ENCODE measurements at places on chromosomes 3 and 15.

GRCh38 chr3:64848822-64849221 is 161.0 kb upstream of the ADAMTS9 start:
- H3K27ac ChIP-seq, result no peak overlapping the region
- H3K27me3 ChIP-seq, result no peaks in the 10 kb centered on the region
- no peak for DNase-seq
- no peaks in the 10 kb centered on the region for H3K36me3 ChIP-seq
- no peak overlapping the region for H3K4me3 ChIP-seq

DNA sequence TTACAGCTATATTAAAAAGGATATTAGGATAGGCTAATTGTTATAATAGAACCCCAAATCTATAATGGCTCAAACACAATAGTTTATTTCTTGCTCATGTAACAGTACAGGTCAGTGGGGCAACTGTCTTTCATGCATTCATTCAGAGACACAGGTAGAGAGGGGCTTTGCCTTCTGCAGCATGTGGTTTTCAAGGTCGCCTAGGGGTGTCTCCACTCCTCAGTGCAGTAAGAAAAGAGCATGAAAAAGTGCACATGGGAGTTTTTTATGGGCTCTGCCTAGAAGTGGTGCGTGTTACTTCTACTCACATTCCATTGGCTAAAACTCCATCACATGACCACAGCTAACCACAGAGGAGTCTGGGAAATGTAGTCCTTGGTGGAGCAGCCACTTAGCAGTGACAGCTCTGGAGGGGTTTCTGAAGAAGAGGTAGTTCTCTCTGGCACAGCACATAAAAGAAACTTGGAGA is 1.8 kb downstream of the ZBTB38 start:
- peaks cover 25% of the 10 kb centered on the region for H3K36me3 ChIP-seq
- DNase-seq, result no peak
- H3K27ac ChIP-seq, result peak overlapping the region; percentile 99

DNA sequence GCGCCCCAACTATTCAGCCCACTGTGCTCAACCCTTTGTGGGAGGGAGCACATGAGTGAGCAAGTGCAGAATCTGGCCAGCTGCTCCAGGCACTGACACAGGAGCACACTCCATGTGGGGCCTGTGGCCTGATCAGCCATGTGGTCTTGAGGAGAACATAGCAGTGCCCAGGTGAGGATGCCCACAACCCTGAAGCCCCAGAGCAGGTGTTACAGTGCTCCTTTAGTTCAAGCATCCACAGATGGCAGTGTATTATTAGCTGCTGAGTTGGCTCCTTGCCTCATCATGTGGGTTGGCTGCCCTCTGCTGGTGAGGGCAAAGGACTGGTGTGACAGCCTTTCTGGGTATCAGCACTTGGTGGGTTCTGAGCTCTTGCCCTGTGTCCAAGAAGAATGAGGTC is 1588.2 kb downstream of the SI start:
- peaks cover 4% of the 10 kb centered on the region for H3K27me3 ChIP-seq
- H3K36me3 ChIP-seq, result no peaks in the 10 kb centered on the region

GRCh38 chr3:149382101-149382467 is 4.6 kb upstream of the TM4SF1 start:
- peaks cover 41% of the 10 kb centered on the region for H3K4me1 ChIP-seq
- DNase-seq, result no peak
- H3K27ac ChIP-seq, result peak overlapping the region; percentile 20
- no peaks in the 10 kb centered on the region for H3K36me3 ChIP-seq
- no peak overlapping the region for H3K4me3 ChIP-seq

GRCh38 chr3:98588065-98588464 is 5.3 kb downstream of the CPOX start:
- H3K27me3 ChIP-seq, result no peaks in the 10 kb centered on the region
- H3K27ac ChIP-seq, result no peak overlapping the region
- H3K4me1 ChIP-seq, result no peaks in the 10 kb centered on the region

GRCh38 chr3:22979581-22979980 is 223.5 kb upstream of the UBE2E2 start:
- H3K4me3 ChIP-seq, result no peak overlapping the region
- no peaks in the 10 kb centered on the region for H3K36me3 ChIP-seq
- no peak overlapping the region for H3K27ac ChIP-seq
- no peak for DNase-seq

GRCh38 chr3:37367436-37367835 is 193.1 kb upstream of the LRRFIP2 start:
- no peak for DNase-seq
- H3K27ac ChIP-seq, result no peak overlapping the region
- H3K27me3 ChIP-seq, result no peaks in the 10 kb centered on the region

DNA sequence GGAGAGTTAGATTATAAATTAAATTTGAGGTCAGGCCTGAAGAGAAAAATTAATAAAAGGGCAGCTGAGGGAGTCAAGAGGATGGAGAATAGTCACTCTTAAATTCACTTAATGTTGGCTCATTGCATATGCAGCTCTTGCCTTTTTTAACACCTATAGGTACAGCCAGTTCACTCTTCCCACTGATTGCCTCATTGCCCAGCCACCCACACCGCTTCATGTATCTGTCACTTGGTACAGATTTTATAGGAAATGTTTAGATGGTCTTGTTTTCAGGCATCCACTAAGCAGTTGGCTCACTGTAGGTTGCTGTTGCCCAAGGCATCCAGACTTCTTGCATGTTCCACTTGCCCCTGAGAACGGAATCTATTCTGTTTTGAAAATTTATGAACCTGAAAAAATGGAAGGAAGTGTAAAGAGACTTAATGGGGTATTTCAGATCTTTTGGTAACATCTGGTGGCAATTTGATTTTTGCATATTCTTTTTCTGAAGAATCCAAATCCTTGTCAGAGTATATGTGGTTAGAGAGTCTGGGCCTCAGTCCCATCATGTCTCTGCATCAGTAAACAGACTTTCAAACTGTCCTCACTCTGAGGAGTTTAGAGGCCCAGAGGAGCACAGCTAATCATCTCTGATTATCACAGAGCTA is 151.9 kb downstream of the RBPMS2 start:
- peaks cover 20% of the 10 kb centered on the region for H3K4me1 ChIP-seq
- H3K27me3 ChIP-seq, result no peaks in the 10 kb centered on the region
- no peak for DNase-seq
- H3K27ac ChIP-seq, result no peak overlapping the region

GRCh38 chr15:99306694-99307338 is 55.5 kb downstream of the LRRC28 start:
- peaks cover 25% of the 10 kb centered on the region for H3K4me1 ChIP-seq
- no peak for DNase-seq
- no peak overlapping the region for H3K4me3 ChIP-seq
- peak overlapping the region; percentile 47 for H3K27ac ChIP-seq
- no peaks in the 10 kb centered on the region for H3K27me3 ChIP-seq

DNA sequence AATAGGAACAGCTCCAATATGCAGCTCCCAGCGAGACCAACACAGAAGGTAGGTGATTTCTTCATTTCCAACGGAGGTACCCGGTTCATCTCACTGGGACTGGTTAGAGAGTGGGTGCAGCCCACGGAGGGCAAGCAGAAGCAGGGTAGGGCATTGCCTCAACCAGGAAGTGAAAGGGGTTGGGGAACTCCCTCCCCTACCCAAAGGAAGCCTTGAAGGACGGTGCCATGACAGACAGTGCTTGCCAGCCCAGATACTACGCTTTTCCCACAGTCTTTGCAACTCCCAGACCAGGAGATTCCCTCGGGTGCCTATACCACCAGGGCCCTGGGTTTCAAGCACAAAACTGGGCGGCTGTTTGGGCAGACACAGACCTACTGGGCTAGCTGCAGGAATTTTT is 576.9 kb upstream of the NECTIN3 start:
- H3K27ac ChIP-seq, result no peak overlapping the region
- no peak for DNase-seq
- H3K4me1 ChIP-seq, result no peaks in the 10 kb centered on the region
- no peaks in the 10 kb centered on the region for H3K36me3 ChIP-seq

- no peak overlapping the region for H3K4me3 ChIP-seq
- peaks cover 14% of the 10 kb centered on the region for H3K4me1 ChIP-seq
- H3K27me3 ChIP-seq, result no peaks in the 10 kb centered on the region
Measured at GRCh38 chr15:80747317-80748053, 31.7 kb upstream of the CEMIP start.

DNA sequence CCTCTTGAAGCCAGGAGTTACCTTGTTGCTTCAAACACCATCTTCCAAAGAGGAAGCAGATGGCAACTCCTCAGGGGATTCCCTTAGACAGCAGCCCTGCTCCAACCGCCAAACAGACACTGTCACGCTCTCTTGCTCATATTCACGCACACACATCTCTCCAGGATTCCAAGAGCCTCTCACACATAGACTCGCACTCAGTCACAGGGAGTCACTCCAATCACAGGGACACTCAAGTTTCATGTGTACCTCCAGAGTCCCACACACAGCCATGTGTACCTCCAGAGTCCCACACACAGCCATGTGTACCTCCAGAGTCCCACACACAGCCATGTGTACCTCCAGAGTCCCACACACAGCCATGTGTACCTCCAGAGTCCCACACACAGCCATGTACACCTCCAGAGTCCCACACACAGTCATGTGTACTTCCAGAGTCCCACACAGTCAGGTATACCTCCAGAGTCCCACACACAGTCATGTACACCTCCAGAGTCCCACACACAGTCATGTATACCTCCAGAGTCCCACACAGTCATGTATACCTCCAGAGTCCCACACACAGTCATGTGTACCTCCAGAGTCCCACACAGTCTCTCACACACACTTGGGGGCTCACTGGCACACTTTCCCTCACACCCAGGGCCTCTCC is 6.1 kb downstream of the VWA5B2 start:
- H3K27me3 ChIP-seq, result peaks cover 14% of the 10 kb centered on the region
- peaks cover 3% of the 10 kb centered on the region for H3K4me1 ChIP-seq
- H3K4me3 ChIP-seq, result no peak overlapping the region
- DNase-seq, result no peak
- H3K27ac ChIP-seq, result no peak overlapping the region

DNA sequence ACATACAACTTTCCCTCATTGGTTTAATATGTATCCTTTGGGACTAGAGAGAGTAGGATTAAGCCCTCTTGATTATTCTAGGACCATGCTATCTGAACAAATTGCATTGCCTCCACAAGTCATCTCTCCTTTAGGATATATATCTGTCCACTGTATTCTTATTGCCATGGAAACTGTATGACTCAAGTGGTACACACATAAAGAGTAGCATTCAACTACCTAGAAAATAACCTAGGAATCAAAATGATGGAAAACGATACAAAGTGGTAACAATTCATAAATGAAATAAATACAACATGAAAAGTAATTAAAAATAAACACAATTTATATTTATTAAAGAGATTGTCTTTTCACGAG is 212.1 kb upstream of the P2RY1 start:
- no peak overlapping the region for H3K27ac ChIP-seq
- no peak overlapping the region for H3K4me3 ChIP-seq

GRCh38 chr3:59234884-59235633 is 185.2 kb upstream of the CFAP20DC start:
- DNase-seq, result no peak
- H3K4me1 ChIP-seq, result peaks cover 11% of the 10 kb centered on the region
- H3K27ac ChIP-seq, result no peak overlapping the region
- no peak overlapping the region for H3K4me3 ChIP-seq
- H3K27me3 ChIP-seq, result no peaks in the 10 kb centered on the region

DNA sequence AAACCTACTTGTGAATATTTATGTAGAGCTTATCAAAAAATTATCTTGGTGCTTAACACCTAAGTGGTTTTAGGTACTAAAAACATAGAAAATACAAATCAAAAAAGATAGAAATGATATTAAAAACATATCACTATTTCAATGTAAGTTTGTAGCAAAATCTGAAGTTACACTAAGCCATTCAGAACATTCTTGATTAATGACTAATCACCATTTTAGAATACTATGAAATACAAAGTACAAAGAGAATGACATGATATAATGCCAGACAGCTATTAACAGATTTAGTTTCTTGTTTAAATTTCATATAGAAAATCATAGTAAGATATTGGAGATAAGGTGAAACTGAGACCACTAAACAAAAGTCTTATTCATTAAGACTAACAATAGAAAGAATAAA is 169.7 kb upstream of the AGTR1 start:
- H3K4me1 ChIP-seq, result no peaks in the 10 kb centered on the region
- no peak for DNase-seq

GRCh38 chr3:126553284-126554084 is 5.2 kb downstream of the C3orf22 start:
- no peaks in the 10 kb centered on the region for H3K36me3 ChIP-seq
- H3K4me1 ChIP-seq, result no peaks in the 10 kb centered on the region
- H3K27me3 ChIP-seq, result no peaks in the 10 kb centered on the region
- no peak overlapping the region for H3K27ac ChIP-seq
- no peak for DNase-seq

DNA sequence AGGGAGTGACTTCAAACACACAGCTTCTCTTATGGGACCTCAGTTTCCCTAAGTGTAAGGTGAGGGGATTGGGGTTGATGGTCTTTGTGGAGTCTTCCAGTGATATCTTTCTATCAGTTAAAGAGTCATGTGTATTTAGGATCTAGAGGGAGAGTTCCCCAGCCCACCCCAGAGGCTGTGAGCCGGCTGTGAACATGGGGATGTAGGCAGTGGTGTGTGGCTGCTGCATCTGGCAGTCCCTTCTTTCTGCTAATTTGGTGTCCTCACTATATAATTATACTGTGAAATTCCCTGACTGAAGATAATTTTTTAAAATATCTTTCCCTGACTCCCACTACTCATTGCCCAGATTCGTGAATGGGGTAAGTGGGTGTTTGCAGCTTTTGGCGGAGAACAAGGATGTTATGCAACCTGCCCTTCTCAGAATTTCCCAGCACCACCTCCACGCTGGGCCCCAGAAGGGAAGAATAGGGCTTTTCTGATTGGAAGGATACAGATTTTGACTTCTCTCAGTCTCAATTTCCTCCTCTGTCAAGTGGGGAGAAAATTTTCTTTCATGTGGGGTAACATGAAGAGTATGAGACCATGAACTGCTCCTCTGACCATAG is 79.0 kb upstream of the RASGRF1 start:
- no peak overlapping the region for H3K4me3 ChIP-seq
- peak overlapping the region; percentile 37 for H3K27ac ChIP-seq
- no peak for DNase-seq

GRCh38 chr3:57120040-57120439 is 45.1 kb downstream of the IL17RD start:
- H3K36me3 ChIP-seq, result no peaks in the 10 kb centered on the region
- H3K4me1 ChIP-seq, result no peaks in the 10 kb centered on the region
- H3K4me3 ChIP-seq, result no peak overlapping the region
- no peak for DNase-seq
- no peak overlapping the region for H3K27ac ChIP-seq

DNA sequence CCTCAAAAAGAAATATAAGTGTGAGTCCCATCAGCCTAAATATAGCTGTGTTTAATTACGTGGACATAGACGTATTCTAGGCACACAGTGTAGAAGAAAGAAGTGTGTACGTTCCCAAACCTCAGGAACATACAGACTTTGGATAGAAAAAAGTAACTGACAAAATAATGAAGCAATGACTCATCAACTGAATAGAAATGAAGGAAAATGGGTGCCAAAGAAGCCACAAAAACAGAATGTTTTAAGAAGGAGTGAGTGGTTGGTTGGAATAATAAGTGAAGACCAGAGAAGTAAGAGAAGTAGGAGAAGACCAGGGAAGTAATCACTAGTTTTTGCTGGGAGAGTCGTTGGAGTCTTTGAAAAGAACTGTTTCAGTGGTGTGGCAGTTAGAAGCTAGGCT is 518.1 kb downstream of the ROBO1 start:
- no peak overlapping the region for H3K27ac ChIP-seq
- no peaks in the 10 kb centered on the region for H3K36me3 ChIP-seq

- peaks cover 31% of the 10 kb centered on the region for H3K36me3 ChIP-seq
- DNase-seq, result no peak
- H3K27ac ChIP-seq, result no peak overlapping the region
- no peaks in the 10 kb centered on the region for H3K27me3 ChIP-seq
- no peak overlapping the region for H3K4me3 ChIP-seq
- H3K4me1 ChIP-seq, result no peaks in the 10 kb centered on the region
Measured at GRCh38 chr3:152413240-152413639, 144.5 kb downstream of the MBNL1 start.

Measured in RWPE2 (cell line).